ENCODE measurements at places on chromosomes 5 and 9. TPM values are rescaled to one million over a fixed set of nuclear protein-coding genes. Genes with fewer than 3 reads are reported as not detected.

The PPP3R2 gene
- not detected for total RNA-seq

The MYOZ3 gene
- total RNA-seq, result not detected

The IL13 gene
- total RNA-seq, result not detected

The ZNF608 gene
- total RNA-seq, result 0.35 TPM

The SLC34A1 gene
- not detected for total RNA-seq
